Stimulated activated CD8-positive, alpha-beta memory T cell treated with anti-CD3 and anti-CD28 coated beads, Interleukin-7, amount 100 ng/mL, for 1 hour (primary cell): ENCODE measurements at places on chromosomes 7 and 10.

- DNase-seq, result no peak
Observed at GRCh38 chr7:130134726-130135125, 64.4 kb downstream of the KLHDC10 start.

GRCh38 chr10:104072786-104073185, 12.9 kb downstream of the COL17A1 start:
- DNase-seq, result no peak

- no peak for DNase-seq
Observed at GRCh38 chr7:50751146-50751545, 31.6 kb downstream of the GRB10 start.

DNA sequence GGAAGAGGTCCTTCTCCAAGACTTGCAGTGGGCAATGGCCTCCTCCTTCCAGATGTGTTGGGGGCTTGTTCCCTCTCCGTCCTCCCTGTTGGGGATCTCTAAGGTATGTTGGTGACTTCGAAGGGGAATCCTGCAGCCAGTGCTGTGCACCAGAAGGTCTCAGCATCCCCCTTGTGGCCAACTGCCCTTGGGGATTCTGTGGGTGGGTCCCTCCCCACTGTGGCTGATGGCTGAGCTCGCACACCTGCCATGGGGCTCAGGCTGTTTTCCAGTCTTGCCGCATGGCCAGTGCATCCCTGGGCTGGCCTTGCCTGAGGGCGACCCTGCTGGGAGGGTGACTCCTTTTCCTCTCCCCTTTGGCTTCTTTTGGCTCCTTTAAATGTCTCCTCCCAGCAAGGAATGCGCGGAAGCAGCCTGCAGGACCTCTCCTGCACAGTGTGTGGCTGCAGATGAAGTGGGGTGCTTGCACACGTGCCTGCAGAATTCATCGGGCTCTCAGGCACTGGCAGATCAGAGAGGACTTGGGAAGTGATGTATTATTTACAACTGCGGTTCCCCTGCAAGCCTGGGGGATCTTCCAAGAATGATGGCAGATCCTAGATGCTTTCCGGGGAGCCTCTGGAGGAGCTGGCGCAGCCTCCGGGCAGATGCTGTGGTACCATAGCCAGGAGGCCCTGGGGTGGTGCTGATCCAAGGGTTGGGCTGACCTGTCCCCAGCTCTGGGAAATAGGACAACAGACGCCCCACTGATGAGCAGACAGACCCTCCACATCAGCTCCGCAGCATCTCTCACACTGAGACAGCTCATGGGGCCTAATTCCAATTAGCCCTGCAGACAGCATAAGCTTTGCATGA, 410.0 kb downstream of the TCERG1L start:
- no peak for DNase-seq

- no peak for DNase-seq
Observed at GRCh38 chr10:133180192-133180964, 20.4 kb downstream of the KNDC1 start.

- DNase-seq, result no peak
Observed at GRCh38 chr7:140928491-140929309, 4.0 kb upstream of the BRAF start.

DNA sequence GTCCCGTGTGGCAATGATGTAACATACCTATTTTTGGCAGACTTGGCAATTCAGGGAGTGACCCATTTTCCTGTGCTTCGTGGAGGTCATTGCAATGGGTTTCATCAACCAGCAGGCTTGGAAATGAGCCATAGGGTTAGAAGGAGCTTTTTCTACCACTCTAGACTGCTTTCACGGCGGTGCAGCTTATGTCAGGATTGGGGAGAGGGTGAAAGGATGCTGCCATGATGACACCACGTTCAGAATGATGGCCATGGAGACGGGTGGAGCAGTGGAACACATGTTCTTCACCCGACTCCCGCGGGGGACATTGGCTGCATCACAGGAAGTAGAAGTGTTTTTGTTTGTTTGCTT, 220.2 kb downstream of the EMX2 start:
- DNase-seq, result no peak

- DNase-seq, result no peak
Observed at GRCh38 chr7:106620676-106621075, 40.3 kb downstream of the CCDC71L start.

GRCh38 chr10:4291990-4292389, 507.0 kb upstream of the KLF6 start:
- DNase-seq, result no peak

- no peak for DNase-seq
Observed at GRCh38 chr7:108376206-108376605, 80.0 kb downstream of the NRCAM start.

GRCh38 chr7:2698581-2699288, 10.7 kb downstream of the AMZ1 start:
- peak; percentile 44 for DNase-seq

DNA sequence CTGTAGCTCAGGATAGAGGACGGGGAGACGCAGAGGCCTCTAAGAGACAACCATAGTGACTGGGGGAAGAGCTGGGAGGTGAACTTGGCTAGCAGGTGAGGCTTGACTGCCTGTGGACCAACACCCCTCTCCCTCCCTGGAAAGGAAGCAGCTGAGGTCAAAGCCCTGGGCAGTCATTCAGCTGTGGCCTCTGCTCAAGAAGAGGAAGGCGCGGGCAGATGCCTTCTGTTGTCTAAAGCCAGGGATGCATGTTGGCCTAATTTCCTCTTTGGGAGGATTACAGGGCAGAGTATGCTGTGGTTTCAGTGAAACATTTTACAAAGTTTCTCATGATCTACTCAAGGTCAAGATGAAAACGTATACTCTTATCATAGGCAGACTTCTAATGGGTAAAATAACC, 327.1 kb downstream of the PRPF18 start:
- no peak for DNase-seq

GRCh38 chr7:77226357-77226839, 26.8 kb upstream of the FGL2 start:
- no peak for DNase-seq

- DNase-seq, result no peak
Observed at GRCh38 chr7:44145479-44145968, 4.4 kb upstream of the MYL7 start.

DNA sequence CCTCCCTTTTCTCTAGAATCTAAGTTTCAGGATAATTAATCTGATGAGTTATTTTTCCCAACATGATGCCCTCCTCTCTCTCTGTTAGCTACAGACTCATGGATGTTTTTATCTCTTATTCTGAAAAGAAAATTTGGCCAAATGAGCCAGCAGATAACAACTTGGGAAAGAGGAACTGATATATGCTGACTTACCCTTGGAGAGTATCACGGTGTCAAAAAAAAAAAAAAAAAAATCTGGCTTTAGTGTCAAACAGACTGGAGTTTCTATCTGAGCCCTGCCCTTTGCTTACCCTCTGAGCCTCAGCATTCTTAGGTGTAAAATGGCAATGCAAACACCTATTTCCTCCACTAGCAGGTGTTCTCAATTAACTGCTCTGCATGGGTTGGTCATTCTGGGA, 190.4 kb downstream of the AHR start:
- no peak for DNase-seq

DNA sequence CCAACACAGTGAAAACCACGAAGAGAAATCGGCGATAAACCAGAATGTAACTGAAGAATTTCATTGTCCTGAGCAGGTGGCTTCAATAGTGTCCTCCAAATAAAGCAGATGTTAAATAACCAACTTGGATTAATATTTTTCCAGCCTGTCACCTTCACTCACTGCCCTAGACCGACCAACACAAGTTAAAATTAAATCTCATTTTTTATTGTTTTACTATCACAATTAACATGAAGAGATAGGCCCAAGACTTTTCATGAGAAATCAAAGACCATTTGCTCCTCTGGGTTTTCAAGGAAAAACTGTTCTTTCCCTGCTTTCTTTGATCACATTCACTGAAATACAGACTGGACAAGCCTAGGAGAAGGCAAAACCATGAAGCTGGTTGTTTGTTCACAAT, at the start of gene SLC13A1:
SLC13A1 (minus strand) TSS at position 87 of the 400 bp plus-strand sequence; CDS start at position 64, 23 bp downstream.
- no peak for DNase-seq

GRCh38 chr10:16776896-16777295, 40.3 kb downstream of the RSU1 start:
- no peak for DNase-seq

GRCh38 chr10:131147301-131147975, 164.1 kb downstream of the TCERG1L start:
- DNase-seq, result no peak

GRCh38 chr10:35992107-35992506, 350.0 kb upstream of the FZD8 start:
- DNase-seq, result no peak

- DNase-seq, result no peak
Observed at GRCh38 chr7:22872096-22872807, 49.6 kb upstream of the TOMM7 start.

GRCh38 chr7:149819961-149820340, 18.2 kb upstream of the ZNF862 start:
- no peak for DNase-seq

- DNase-seq, result no peak
Observed at GRCh38 chr10:93993782-93994437, at the start of gene PLCE1. Gene PLCE1, plus strand, starts transcription at chr10:93993931. Its CDS starts 37,116 bp downstream, at chr10:94031047.

DNA sequence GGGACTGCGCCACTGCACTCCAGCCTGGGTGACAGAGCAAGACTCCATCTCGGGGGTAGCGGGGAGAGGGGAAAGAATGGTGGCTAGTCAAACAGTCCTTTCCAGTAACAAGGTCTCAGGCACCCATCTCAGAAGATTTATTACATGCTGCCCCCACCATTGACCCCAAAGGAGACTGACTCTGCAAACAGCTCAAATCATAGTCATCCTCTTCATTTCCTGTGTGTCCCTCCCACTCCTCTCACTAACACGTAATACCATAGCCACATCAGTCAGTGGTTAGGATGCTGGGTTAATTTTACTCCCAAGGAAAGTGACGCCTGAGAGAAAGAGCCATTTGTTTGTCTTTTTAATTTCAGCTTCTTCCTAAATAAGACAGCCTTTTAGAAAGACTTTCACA, 56.6 kb upstream of the BET1 start:
- DNase-seq, result no peak

DNA sequence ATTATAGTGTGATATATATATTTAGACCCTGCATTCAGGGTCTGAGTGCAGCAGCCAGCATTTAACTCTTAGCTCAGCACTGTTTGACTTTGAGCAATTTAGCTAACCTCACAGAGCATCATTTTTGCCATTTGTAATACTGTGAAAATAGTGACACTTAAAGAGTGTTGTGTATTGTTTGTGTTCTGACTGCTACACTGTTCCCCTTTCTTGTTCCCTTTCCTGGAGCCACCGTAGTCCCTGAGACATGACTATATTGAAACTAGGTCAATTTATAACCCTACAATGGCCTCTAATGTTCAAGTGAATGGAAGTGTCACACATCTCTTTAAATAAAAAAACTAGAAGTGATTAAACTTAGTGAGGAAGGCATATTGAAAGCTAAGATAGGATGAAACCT, 20.3 kb upstream of the CD36 start:
- no peak for DNase-seq

- DNase-seq, result no peak
Observed at GRCh38 chr10:118965096-118965495, 64.4 kb upstream of the NANOS1 start.

- no peak for DNase-seq
Observed at GRCh38 chr7:105649727-105650381, 68.6 kb upstream of the EFCAB10 start.

GRCh38 chr10:101273330-101273729, 44.1 kb upstream of the LBX1 start:
- no peak for DNase-seq

DNA sequence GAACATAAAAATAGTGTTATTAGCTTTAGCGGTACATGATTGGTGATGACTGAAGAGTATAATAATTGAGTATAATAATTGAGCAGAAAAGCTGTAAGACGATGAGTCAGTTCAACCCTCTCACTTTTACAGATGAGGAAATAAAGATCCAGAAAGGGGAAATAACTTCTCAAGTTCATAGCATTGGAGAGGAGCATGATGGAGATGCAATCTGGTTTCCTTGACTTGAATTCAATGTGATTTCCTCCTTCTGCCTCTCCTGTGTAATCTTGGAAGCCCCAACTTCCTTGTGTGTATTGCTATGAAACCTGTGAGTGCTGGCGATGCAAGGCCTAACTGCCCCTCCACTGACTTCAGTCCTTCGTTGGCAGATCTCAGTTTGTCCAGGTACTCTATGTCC, 265.1 kb downstream of the LRMDA start:
- no peak for DNase-seq

DNA sequence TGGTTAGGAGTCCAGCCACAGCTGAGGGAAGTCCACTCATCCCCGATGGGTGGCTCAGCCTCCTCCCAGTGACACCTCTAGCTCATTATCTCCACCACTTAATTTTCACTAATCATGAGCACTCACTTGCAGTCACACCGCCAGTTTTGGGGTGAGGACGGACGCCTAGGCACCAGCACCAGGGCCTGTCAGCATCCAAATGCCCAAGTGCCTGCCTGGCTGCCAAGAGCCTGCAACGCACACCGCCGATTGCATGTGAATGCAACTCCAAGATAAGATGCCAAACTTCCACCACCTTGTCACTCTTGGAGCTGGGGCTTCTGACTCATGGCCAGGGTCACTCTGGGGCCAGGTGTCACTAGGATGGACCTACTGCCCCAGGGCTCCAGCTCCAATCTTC, 24.4 kb upstream of the SMARCD3 start:
- no peak for DNase-seq

DNA sequence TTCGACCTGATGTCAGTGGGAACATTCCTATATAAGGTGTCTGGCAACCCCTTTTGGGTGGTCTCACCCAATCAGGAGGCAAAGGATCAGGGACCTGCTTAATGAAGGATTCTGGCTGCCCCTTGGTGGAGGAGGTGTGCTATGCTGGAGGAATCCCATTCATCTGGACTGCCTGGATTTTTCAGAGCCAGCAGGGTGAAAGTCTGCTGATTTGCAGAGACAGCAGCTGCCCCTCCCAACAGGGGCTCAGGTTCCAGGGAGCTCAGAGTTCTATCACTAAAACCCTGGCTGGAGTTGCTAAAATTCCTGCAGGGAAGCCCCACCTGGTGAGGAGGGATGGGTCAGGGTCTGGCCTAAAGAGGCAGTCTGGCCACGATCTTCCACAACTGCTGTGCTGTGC, 398.5 kb upstream of the CNTNAP2 start:
- no peak for DNase-seq

DNA sequence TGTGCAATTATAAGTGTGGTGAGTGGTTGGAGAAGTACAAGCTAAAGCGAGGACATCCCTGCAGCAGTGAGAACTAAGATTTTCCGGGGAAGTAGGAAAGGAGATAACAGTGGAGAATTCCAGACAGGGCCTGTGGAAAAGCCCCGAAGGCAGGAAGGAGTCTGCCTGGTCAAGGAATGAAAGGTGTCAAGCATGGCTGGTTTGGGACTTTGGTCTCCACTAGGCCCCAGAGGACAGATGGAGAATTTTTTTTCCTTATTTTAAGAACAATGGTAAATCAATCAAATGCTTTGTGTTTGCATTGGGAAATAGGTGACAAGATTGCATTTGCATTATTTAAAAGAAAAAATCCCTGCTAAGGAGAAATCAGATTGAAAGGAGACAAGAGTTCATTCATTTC, 3.2 kb upstream of the CEP55 start:
- no peak for DNase-seq

DNA sequence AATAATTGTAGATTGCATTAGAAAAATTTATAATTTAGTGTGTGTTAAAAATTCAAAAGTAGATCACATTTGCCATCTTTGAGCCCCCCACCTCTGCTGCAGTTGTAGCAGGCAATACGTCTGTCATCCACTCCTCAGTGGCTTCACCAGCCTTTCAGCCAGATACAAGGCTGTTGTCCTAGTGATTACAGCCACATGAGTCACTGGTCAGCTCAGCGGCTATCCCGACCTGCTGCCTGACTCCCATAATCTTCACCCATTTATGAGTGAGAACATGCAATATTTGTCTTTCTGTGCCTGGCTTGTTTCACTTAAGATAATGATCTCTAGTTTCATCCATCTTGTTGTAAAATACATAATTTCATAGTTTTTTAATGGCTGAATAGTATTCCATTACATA, 9.2 kb downstream of the OR2A5 start:
- no peak for DNase-seq
